ENCODE measurements at places on chromosomes 1 and 21.

GRCh38 chr1:10629816-10630571 lies 155.2 kb downstream of the PEX14 start:
- DNase-seq: no peak

- no peak for DNase-seq
These were observed 66.2 kb downstream of the COQ8A start for GRCh38 chr1:227006226-227006796.

DNA sequence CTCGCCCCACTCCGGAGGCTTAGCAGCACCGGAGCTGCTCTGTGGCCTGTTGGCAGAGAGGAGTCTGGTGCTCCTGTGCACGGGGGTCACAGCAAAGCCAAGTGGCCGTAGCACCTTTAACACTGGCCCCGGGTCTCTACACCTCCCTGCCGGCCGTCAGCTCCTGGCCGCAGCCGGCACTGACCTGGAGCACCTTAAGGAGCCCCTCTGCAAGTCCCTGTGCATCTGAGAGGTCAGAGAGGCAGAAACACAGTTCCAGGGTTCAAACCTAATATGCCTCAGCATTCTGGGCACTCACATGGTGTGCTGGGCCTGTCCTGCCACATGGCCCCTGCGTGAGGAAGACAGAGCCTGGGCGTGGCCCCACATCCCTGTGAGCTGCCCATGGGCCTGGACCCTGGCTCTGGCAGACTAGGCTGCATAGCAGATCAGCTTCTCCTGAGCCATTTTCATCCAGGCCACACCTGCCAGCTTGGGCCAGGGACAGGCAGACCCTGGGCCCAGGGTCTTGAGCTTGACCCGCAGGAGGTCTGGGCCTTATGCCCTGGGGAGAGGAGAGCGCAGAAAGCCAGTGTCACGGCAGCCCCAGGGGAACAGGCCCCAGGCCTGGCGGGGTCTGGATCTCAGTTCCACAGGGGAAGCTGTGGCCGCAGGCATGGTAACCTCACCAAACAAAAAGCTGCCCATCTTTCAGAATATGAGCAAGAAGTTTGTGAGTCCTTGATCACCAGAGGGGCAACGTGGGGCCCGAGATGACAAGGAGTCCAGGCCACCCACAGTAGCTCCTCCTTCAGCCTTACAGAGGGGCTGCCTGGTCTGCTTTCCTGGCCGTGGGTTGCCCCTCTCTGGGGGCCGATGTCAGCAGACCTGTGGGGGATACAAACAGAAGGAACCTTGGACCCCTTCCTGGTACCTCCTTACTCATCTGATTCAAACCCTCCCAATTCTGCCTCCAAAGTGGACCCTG lies 146.0 kb upstream of the COL6A1 start:
- no peak for DNase-seq

DNA sequence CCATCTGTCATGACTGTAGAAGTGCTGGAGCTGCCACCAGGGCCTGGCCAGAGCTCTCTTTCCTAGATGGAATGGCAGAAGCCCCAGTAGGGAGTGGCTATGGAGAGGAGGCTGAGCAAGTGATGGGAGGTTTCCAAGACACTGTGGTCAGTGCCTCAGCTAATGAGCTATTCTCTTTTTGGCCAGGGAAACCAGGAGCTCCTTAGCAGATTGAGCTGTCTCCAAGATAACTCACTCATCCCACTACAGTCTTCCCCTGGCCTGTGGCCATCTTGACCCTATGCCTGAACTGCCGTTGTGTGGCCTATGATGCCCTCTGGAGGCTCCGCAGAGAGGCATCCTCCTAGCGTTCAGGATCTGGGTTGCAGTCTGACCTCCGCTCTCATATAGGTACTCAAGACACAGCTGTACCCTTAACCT lies 60.5 kb downstream of the ERI3 start:
- DNase-seq: no peak

- DNase-seq: no peak
These were observed 1527.1 kb downstream of the PLA2G4A start for GRCh38 chr1:188355847-188356246.

DNA sequence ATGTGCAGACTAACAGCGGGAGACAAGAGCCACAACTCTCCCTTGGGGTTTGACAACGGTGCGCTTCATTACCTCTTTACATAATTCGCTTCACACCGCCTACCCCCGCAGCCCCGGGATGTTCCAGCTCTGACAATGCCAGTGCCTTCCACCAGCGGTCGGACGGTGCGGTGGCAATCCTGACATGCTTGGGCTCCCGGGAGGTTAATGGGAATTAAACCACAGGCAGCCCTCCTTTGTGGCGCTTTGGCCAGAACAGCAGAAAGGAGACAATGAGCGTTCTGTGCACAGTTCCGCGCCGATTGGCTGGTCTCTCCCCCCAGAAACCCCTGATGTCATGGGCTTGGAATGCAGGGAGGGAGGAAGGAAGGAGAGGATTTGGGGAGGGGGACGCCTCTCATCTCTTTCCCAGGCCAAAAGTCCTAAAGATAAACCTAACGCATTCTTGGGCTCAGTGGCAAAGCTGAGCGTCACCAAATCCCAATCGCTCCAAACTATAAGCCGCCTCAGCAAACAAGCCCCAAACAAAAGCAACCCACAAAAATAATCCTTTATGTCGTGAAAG lies 1.3 kb downstream of the CNN3 start:
- DNase-seq: peak; percentile 9

GRCh38 chr1:38329644-38330043 lies 283.1 kb upstream of the POU3F1 start:
- DNase-seq: no peak

- DNase-seq: no peak
These were observed 42.4 kb upstream of the LRRC52 start for GRCh38 chr1:165501330-165501969.

DNA sequence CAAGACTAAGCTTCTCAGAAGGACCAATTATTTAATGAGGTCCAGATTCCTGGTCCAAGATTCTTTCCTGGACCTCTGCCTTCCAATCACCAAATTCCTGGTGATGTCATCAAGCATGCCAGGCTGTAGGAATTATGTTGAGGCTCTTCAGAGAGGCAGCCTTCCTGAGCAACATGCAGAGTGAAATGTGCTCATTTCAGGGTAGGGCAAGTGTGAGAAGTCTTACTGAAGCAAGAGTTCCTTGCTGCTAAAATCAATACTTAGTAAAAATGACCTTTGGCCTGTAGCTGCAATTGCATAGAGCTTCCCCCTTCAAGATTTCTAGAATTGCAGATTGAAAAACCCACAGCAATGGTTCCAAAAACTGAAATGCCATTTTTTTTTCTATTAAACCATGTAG lies 31.7 kb upstream of the BCAR3 start:
- DNase-seq: no peak

DNA sequence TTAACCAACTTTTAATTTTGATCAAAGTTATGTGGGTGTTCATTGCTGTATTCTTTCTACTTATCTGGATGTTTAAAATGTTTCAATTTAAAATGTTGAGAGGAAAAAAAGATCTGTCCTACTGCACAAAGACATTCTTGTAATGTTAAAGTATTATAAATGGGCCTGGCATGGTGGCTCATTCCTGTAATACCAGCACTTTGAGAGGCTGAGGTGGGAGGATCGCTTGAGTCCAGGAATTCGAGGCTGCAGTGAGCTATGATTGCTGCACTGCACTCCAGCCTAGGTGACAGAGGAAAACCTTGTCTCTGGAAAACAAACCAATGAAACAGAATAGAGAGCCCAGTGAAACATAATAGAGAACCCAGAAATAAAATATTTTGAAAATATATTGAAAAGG lies 65.5 kb upstream of the LRRC8B start:
- DNase-seq: no peak

Data from activated CD4-positive, alpha-beta T cell treated with anti-CD3 and anti-CD28 coated beads for 48 hours (primary cell).